A673 (cell line): ENCODE measurements at places on chromosomes 16 and 17. TPM values are rescaled to one million over a fixed set of nuclear protein-coding genes. Genes with fewer than 3 reads are reported as not detected.

The SMIM5 gene
- total RNA-seq: 0.22 TPM in 1 of 2 replicates, not detected in the other

GRCh38 chr17:27367121-27367981 is 73.4 kb downstream of the WSB1 start:
- no peak overlapping the region for H3K27ac ChIP-seq
- H3K4me1 ChIP-seq: no peaks in the 10 kb centered on the region
- H3K27me3 ChIP-seq: no peaks in the 10 kb centered on the region

- DNase-seq: no peak
- H3K27ac ChIP-seq: no peak overlapping the region
- H3K36me3 ChIP-seq: no peaks in the 10 kb centered on the region
- H3K4me3 ChIP-seq: no peak overlapping the region
Observed at GRCh38 chr17:72766761-72767356, 325.6 kb downstream of the SLC39A11 start.

- H3K4me3 ChIP-seq: no peak overlapping the region
- H3K36me3 ChIP-seq: peaks cover 10% of the 10 kb centered on the region
- no peak for DNase-seq
Observed at GRCh38 chr17:45578516-45579455, 88.3 kb upstream of the PLEKHM1 start.

The TBC1D28 gene
- total RNA-seq: not detected in 2 replicates

The TLCD3A gene
- total RNA-seq: 38.7 and 49.2 TPM in 2 replicates
